ENCODE measurements at places on chromosomes 16 and 17.
A peak's percentile ranks its signal among the peaks of the same experiment; 100 is the strongest.

GRCh38 chr16:21593530-21594289 lies 5.7 kb upstream of the METTL9 start:
- no peak for DNase-seq

GRCh38 chr16:22397931-22398330 lies 23.5 kb upstream of the CDR2 start:
- DNase-seq: no peak

GRCh38 chr16:60648290-60648689 lies 1387.9 kb downstream of the CDH8 start:
- DNase-seq: no peak

GRCh38 chr16:17105239-17105797 lies 365.4 kb downstream of the XYLT1 start:
- DNase-seq: no peak

DNA sequence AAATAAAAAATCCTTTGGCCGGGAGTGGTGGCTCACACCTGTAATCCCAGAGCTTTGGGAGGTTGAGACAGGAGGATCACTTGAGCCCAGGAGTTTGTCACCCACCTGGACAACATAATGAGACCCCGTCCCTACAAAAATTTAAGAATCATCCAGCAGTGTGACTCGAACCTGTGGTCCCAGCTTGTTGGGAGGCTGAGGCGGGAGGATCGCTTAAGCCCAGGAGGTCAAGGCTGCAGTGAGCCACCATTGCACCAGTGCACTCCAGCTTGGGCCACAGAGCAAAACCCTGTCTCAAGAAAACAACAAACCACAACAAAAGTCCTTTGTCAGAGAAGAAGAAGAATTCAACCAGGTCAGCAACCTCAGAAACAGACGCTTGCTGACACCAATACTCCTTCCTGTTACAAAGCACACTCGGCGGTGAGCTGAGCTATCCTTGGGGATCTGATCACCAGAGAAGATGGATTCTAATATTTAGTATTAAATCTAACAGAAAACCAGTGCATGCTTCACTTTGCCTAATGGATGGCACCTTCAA lies 12.9 kb upstream of the PVALEF start:
- no peak for DNase-seq

- DNase-seq: no peak
Measured at GRCh38 chr17:72394531-72394930, 273.7 kb downstream of the SOX9 start.

DNA sequence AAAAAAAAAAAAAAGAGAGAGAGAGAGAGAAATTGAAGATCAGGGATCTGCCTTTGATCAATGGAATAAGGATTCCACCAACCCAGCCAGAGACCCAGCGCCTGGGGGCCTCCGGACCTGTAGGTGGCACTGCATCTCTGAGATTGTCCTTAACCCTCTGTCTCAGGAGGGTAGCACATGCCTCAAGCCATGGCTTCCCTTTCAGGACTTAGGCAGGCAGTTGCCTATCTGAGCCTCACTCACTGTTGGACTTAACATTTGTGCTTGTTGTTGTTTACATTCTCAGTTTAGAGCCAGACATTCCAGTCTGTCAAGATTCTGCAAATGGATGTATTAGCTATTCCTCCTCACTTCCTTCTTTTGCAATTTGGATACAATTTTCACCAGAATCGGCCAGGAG lies 5.1 kb upstream of the SCNN1B start:
- no peak for DNase-seq

DNA sequence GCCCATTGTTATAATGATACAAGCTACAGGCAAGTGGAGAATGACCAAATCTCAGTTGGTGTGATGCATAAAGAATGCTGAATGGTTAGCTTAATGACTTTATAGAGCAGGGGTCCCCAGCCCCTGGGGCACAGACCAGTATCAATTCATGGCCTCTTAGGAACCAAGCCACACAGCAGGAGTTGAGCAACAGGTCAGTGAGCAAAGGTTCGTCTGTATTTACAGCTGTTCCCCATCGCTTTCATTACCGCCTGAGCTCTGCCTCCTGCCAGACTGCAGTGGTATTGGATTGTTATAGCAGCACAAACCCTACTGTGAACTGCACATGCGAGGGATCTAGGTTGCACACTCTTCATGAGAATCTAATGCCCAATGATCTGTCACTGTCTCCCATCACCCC lies 114.0 kb upstream of the ZFHX3 start:
- DNase-seq: no peak

DNA sequence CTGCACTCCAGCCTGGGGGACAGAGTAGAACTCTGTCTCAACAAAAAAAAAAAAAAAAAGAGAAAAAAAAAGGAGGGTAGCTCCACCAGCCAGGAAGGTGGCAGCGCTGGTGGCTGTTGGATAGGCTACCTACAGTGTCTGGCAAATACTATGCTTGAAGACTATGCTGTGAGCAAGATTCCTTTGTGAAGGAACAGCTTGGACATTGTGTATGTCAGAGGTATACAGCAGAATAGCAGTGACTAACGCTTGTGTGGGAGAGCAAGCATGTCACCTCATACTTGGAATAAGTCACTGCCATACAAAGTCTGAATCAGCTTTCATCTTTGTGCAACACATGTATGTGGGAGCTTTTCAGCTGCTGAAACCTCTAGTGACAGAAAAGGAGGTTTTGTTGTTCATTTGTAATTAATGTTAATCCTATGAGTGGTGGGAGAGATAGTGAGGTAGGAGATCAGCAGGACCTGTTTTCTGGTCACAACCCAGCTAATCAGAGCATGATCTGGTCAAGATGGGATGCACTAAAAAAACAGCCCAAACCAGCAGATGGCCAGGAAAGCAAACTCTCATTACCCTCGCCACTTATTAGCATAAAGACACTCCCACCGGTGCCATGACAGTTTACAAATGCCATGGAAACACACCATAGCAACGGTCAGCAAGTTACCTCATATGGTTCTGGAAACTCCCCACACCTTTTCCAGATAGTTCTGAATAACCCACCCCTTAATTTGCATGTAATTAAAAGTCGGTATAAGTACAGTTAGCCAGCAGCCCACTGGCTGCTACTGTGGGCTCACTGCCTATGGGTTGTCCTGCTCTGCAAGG lies 6.8 kb upstream of the ITGAD start:
- DNase-seq: no peak

DNA sequence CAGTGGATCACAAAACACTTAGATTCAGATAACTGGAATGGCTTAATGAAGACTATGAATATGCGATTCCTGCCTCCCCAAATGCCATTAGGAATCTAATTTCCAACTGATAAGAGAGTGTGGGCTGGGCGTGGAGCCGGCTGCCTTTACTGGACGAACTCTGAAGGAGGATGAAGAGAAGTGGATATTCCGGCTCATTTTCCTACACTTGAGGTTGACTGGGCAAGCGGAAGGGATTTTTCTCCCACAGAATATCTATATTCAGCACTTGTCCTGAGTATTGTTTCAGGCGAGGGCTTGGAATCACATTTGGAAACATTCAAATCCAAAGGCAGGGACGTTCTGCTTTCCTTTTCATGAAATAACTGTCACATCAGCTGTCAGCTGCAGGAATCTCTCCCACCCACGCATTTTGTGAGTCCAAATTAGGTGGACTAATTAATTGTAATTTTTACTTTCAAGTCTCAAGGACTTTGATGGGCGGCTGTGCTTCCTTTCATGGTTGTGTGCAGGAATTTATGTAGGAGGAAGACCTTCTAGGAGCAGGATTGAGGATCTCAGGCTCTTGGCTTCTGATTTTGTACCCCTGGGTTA lies 138.5 kb downstream of the PITPNC1 start:
- no peak for DNase-seq

- DNase-seq: peak; percentile 11
Measured at GRCh38 chr17:2688351-2689342, 22.9 kb downstream of the CLUH start.

DNA sequence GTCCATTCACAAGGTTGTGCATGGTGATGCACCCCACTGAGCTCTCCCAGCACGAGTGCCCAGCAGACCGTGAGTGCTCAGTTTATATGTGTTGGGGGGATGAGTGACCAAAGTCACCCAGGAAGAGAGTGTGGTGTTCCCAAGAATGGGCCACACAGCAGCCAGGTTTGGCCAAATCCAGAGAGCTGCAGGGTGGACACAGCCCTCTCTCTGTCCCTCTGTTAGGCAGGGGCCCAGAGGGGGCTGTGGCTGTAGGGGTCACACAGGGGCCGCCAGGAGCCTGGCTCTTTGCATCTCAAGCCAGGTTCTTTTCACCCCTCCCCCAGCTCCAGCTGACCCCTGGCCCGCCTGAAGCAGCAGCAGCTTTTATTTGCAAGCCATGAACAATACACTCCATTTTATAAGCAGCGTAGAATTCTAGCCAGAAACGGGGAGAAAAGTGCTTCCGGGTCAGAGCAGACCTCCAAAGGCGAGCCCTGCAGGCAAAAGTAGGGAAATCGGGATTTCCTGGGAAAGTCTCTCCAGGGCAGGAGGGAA lies 13.3 kb downstream of the COTL1 start:
- no peak for DNase-seq

GRCh38 chr17:82231562-82232321 lies 2.9 kb downstream of the SLC16A3 start:
- DNase-seq: no peak

- no peak for DNase-seq
Measured at GRCh38 chr16:56321571-56321970, 103.8 kb downstream of the AMFR start.

GRCh38 chr16:57372372-57373116 lies at the start of gene CX3CL1:
Gene CX3CL1 (plus strand): TSS chr16:57372490. CDS start chr16:57372569, 79 bp downstream.
- no peak for DNase-seq

GRCh38 chr16:79839466-79840341 lies 239.2 kb upstream of the MAF start:
- no peak for DNase-seq

DNA sequence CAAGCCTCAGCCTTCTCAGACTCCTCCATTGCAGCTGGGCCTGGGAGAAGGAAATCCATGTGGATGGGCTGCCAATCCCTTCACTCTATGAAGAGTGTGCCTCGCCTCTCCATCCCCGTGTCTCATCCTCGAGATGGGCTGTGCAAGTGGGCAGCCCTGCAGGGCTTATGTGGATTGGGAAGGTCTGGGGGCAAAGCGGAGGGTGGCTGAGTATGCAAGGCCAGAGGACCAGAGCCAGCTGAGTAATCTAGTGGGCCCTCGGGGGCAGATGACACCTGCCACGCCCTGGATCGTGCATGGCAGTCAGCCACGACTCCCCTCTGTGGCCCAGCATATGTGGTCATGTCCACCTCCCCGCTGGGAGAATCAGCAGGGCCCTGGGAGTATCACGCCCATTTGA lies 78.9 kb downstream of the IRX5 start:
- no peak for DNase-seq

DNA sequence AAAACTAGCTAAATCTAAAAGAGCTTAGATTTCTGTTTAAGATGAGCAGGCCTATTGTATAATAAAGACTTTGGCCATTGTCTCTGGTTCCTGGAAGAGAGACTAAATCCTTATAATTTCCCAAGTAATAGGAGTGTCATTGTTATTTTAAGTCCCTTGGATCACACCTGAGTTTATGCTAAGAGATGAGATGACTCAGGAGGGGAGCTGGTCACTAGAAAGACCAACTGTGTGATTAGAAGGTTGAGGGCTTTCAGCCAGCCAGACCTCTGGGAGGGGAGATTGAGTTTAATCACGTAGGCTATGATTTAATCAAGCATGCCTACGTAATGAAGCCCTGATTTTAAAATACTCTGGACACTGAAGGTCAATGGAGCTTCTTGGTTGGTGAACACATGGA lies 156.9 kb upstream of the C17orf78 start:
- no peak for DNase-seq

- no peak for DNase-seq
Measured at GRCh38 chr17:27888945-27889344, 4.2 kb downstream of the LYRM9 start.

GRCh38 chr17:1154704-1155103 lies 25.1 kb downstream of the ABR start:
- no peak for DNase-seq

- peak; percentile 40 for DNase-seq
Measured at GRCh38 chr16:3086596-3087242, 12.4 kb downstream of the ZSCAN10 start.

- DNase-seq: peak; percentile 49
Measured at GRCh38 chr16:85055493-85056210, 28.1 kb downstream of the KIAA0513 start.

DNA sequence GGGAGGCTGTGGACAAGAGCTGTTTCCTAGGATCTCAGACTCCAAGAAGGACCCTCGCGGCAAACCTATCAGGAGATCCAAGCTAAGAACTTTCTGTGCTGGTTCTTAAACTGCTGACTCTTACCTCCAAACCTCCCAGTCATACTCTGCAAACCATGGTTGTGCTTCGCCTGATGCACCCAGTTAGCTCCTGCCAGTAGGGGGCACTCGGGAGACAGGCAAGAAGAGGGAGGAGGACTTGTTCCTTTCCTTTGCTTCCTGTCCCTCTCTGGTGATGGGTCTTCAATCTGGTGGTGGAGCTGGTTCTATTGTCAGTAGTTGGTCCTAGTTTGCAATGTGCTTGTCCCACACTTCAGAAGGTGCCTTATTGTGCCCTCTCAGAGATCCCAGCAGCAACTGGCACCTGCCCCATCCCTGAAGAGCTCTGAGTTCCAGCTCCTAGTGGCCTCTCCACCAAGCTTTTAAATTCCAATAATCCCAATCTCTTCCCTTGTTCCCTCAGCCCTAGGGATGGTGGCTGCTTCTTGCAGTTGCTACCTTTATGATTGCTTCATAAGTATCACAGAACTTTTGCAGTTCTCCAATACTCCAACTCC lies 113.5 kb upstream of the RPL38 start:
- no peak for DNase-seq

- no peak for DNase-seq
Measured at GRCh38 chr16:59635674-59636073, 901.6 kb upstream of the GOT2 start.

GRCh38 chr16:27505297-27506236 lies 44.1 kb downstream of the GTF3C1 start:
- no peak for DNase-seq

GRCh38 chr16:89855986-89856385 lies 17.4 kb upstream of the TCF25 start:
- no peak for DNase-seq

GRCh38 chr17:77428749-77429368 lies 288.1 kb downstream of the SEC14L1 start:
- no peak for DNase-seq

DNA sequence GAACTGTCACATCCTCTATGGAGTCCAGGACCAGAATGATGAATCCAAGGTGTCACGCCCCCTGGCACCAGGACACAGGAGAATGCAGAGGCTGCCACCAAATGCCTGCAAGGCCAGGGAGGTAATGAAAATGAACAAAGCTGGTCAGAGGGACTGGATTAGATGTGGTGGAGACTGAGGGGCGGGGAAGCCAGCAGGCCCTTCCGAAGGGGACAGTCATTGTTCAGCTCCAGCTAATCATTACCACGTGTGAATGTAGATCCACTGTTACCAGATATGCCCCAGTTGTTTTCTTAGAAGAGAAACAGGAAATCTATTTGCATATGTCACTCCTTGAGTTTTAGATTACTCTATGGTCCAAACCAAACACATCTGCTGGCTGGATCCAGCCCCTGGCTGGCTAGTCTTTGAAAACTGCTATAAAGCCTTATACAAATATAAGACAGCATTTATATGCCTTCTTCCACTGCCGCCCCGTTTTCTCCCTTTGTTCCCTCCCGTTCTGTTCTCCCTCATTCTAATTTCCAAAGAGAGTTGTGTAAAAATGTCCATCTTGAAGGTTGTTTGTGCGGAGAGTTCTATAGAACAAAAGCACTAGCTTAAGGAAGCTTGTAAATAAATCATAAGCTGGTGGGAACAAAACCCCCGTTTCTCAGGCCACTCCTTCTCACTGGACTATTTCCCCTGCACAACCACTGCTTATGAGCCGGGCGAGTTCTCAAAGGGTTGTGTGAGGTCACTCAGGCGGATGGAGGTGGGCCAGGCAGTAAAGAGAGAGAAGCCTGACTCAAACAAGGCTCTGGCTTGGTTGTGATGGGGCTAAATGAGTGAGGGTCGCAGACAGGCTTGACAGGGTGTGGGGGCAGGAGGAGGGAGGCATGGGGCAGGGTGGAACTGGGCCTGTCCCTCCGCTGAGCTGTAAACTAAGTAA lies 14.2 kb downstream of the CRYM start:
- no peak for DNase-seq
